Posterior cingulate gyrus (tissue), 11 donors: ENCODE measurements at places on chromosomes 6 and 20.

DNA sequence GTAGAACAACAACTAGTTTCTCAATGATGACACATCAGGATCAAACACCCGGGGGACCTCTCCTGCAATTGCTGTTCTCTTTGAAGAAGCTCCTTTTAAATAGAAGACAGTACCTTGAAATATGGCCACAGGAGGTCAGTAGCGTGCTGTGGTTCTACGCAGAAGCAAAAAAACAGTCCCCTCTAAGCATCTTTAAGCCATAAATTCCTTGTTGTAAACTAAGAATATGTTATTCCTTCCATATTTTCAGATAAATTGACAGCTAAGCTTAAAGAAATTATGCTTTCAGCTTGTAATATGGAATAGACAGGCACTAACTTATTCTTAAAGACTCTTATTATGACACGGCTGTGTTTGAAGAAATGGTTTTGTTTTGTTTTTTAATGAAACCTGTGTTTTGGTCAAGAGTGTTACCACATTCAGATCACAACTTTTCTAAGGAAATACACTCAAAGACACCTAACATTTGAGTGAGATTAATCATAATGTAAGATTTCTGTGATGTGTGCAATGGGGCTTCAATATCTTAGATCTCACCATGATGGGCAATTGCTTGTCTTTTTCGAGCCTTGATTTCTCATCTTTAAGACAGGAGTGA is 49.7 kb upstream of the IL20RA start:
- peak; percentile 21 for DNase-seq

DNA sequence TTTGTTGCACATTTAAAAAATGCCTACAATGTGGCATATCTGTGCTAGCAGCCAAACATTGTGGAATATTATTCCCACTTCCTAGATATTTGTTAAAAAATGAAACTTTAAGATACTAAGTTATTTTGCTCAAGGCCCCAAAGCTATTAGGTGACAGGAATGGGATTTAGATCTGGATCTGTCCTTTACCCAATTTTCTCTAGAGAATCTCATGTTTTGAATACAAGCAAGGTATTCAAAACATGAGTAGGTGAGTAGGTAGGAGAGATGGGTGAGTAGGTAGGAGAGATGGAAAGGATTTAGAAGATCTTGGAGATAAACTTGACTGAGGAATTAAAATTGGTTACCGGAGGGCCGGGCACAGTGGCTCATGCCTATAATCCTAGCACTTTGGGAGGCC is 61.2 kb upstream of the AKIRIN2 start:
- DNase-seq: no peak

GRCh38 chr6:3742076-3742425 is 9.5 kb downstream of the PXDC1 start:
- no peak for DNase-seq

DNA sequence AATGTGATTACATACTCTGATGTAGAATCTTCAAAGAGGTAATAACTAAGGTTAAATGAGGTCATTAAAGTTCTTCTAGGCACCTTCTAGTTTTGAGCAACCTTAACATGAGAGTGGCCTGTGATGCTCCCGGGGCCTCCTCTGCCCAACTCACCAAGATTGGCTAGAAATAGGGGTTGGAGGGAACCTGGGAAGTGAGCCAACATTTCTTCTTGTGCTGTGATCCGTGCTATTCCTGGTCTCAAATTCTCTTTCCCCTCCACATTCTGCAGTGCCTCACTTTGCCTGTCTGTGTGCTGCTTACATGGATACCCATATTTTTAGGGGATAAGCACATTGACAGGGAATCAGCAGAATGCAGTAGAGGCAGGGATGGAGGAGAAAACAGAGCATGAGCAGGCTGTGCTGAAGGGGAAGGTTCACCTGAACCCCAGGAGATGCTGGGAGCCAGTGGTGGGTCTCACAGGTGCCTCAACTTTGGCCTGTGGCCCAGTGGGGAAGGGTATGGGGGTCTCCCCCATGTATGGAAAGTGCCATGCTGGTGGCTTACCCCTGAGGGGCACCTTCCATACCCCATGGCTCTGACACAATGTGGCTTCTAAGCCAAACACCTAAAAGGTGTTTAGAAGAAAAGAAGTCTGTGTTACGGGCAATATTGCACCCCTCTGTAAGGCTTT is 164.7 kb upstream of the CHD6 start:
- DNase-seq: no peak

DNA sequence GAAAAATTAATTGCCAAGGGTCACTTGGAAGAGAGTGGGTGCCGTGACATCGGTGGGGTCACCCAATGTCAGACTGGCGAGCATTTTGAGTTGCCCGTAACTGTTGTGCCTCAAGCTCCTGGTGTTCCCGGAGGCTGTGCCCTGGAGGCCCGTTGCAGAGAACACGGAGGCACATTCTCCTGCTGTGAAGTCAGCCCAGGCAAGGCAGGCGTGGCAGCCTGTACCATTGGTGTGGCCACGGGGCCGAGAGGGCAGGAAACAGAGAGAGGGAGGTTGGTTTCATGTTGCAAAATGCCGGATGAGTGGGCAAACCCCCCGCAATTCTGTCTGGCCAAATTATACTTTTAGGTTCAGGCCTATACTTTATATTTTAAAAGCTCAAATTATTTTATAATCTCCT is 81.2 kb downstream of the THBS2 start:
- no peak for DNase-seq

DNA sequence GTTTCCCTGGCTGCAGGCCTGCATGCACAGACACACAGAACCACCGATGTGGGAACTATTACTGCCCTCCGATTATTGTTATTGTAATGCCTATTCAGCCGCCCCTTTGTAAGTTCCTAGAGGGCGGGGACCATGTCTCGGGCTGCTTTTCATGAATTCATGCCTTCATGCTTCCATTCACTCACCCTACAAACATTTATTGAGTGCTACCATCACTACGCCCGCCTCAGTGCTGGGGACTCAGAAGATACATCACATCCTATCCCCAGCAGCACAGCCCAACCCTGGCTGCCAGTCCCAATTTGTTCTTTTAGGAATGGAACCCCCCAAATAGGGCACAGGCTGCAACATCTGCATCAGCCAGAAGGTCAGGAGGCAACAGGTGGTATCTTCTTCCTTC is 75.9 kb downstream of the FOXA2 start:
- no peak for DNase-seq

GRCh38 chr6:1082285-1082935 is 229.5 kb upstream of the FOXQ1 start:
- no peak for DNase-seq

DNA sequence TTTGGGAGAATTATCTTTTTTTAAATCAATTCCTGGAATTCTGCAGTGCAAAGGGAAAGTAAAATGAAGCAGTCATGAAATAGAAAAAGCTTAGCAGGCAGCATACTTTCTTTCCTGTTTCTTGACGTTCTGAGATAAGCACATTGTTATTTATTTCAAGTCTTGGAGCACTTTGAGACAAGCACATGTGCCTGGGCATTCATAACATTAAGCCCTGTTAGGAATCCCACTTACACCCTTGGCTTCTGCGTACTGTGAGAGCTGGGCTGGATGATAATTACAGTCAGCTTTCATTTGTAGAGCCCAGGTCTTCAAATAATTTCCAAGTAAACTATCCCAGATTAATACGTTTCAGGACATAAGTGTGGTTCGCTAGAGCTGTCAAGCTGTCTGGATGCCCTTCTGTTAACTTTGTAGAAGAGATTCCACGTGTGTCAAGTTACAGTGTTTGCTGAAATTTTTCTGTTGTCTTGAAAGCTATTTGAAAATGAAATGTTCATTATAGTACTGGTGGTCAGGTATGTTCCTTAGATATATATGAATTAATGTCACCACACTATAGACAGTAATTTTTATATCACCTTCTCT is 8.9 kb downstream of the FARS2 start:
- DNase-seq: no peak

GRCh38 chr6:91780270-91780669 is 1193.4 kb upstream of the MAP3K7 start:
- DNase-seq: no peak

DNA sequence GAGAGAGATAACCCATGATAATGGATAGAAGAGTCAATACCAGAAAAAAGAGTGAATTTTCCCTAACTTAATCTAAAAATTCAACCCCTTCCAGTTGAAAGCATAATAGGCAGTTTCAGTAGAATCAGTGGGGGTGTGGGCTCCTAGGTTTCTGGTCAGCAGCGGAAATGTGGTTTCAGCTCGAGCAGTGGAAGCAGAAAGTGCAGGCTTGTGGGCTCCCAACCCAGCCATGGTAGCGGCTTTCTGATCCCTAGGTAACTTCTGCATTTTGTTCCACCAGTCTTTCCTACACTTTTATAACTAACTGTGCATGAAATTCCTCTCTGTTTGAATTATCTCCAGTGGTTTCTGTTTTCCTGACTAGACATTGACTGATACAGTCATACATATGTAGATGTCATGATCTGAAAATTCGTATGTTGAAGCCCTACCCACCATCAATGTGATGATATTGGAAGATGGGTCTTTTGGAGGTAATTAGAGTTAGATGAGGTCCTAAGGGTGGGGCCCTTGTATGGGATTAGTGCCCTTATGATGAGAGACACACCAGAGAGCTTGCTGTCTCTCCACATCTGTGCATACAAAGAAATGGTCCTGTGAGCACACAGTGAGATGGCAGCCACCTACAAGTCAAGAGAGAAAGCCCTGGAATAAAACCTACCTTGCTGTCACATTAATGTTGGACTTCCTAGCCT is 6.5 kb upstream of the DDO start:
- DNase-seq: no peak

- DNase-seq: no peak
Measured at GRCh38 chr6:40558102-40558501, 29.1 kb downstream of the LRFN2 start.

DNA sequence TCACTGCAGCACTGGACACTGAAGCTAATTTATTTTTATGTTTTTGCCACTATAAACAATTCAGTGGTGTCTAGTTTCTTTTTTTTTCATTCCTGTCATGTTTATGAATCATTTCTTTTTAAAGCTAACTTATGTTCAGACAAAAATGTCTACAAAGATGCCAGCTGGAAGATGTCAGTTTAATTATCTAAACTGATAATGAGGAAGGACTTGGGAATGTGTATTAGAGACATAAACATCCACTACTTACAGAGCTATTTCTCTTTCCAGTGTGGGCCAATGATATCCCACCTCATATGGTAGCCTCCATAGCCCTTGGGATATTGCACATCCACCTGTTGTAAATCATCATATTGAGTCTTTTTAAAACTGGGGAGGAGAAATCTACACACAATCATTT is 132.1 kb upstream of the FAM184A start:
- no peak for DNase-seq

GRCh38 chr6:23905133-23905815 is 220.7 kb upstream of the NRSN1 start:
- DNase-seq: no peak

DNA sequence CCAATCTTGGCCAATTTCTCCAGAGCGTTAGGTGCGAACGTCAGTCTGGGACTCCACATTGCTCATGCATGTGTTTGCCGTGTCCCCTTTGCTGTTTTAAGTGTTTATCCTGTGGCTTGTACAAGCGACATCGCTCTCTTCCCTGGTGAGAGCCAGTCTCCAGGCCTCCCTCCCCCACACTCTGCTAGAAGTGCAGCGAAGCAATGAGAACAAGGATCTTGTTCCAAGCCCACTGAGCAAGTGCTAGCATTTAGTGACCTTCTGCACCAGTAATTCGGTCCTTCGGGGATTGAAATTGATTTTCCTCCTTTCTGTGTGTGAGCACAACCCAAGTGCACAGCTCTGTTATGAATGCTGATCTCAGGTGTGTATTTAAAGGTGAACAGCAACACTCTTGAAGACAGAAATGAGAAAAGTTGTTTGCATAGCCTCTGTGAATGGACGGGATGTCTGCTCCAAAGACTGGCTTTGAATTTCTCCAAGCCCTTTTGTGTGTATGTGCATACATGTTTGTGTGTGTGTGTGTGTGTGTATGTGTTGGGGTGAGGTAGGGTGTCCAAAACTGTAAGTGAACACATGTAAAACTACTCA is 29.0 kb downstream of the CD83 start:
- no peak for DNase-seq

DNA sequence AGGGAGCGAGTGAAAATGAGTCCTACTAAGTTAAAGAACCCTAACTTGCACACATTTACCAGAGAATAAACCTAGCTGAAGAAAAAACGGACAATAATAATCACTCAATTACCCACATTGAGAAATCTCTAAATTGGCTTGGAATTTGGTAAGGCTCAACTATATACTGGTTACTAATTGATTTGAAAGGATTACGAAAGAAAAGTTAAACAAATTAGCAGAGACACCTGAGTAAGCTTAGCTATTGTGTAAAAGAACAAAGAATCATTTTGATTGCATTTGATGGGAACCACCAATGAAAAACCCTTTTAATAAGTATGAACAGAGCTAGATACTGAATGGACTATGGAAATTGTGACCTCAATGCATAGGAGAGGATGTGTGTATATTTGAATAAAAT is 118.6 kb upstream of the ADGRF1 start:
- no peak for DNase-seq
